ENCODE measurements at places on chromosomes 7 and 10.

GRCh38 chr7:152969335-152969734, 209.8 kb downstream of the ACTR3B start:
- DNase-seq: no peak

DNA sequence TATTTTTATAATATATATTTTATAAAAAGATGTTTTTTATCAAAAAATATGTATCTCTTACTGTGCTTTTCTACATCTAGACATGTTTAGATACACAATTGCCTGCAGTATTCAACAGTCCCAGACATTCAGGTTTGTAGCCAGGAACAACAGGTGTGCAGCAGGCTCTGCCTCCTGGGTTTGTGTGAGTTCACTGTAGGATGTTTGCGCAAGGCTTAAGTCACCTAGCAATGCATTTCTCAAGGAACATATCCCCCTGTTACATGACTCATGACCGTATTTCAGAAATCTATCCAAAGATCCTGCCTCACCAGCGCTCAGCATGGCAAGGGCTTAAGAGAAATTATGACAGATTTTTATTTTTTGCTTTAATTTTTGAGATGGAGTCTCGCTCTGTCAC, 41.5 kb downstream of the PITRM1 start:
- no peak for DNase-seq

GRCh38 chr7:155886391-155887173, 74.3 kb upstream of the SHH start:
- no peak for DNase-seq

GRCh38 chr10:14416308-14416700, 85.6 kb upstream of the FRMD4A start:
- DNase-seq: no peak

- DNase-seq: no peak
Observed at GRCh38 chr7:130352194-130353074, 7.8 kb downstream of the CPA5 start.
